ENCODE measurements at places on chromosomes 5 and 9.

DNA sequence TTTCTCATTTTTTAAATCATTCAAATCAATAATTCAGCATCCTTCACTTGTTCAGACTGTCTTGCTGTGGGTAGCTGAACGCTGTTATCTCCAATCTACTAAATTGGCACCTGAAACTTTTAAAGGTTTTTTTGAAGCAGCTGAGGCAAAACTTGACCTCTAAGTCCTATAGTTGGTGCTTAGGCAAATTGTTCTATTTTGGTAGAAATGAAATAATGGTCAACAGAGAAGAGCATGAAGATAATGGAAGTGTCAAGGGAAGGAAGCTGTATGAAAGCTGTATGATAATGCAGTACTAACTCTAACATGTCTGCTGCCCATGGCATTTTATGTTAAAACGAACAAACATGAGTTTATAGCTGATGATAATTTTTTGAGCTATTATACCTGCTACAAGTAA, 138.0 kb downstream of the GDNF start:
- DNase-seq, result no peak

DNA sequence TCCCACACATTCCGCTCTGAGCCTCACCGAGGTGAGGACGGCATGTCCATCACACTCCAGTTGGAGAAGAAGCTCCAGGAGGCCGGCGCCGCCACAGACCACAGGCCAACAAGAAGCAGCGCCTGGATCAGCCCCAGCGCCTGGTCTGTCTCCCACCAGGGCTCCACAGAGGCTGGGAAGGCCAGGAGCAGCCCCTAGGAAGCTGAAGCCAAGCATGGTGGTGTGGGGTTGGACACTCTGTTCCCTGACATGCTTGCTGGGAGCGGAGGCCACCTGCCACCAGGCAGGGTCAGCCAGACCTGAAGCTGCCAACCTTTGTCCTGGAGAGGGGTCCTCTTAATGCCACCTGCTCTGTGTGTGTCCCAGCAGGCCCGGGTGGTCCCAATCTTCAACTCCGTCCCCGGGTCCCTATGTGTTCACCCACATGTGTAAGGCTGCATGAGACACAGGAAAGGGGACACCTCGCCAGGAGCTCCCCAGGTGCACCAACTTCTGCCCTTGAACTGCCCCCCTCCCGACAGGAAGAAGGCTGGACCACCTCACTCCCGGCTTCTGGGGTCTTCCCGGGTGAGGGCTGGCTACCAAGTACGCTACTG, 140.1 kb upstream of the PPP1R26 start:
- DNase-seq, result no peak

GRCh38 chr9:120713257-120714087, 798 bp downstream of the MEGF9 start:
- DNase-seq, result peak; percentile 53

DNA sequence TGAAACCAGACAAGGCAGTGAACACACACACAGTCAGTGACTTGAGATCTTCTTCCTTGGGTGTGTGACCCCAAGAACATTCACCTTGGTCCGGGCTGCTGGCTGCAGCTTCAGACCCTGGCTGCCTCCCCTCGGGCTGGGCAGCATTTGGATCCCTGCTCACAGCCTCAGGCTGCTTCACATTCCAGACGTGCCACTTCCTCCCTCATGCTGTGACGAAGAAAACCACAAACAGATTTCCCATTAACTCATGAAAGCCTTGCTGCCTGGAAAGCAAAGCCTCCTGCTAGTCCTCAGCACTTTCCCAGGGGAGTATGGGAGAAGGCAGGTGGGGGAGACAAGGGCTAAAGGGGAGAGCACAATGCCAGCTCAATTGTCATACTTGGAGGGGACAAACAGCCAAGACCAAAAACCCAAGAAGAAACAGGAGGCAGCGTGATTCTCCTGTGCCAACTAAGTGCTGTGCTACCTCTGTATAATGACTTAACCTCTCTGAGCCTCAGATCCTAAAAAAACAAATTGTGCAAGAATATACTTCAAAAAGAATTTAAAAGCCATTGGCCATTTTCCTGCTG, 594.6 kb upstream of the BRINP1 start:
- DNase-seq, result peak; percentile 32

- DNase-seq, result no peak
These were observed 113.2 kb downstream of the SLC25A46 start for GRCh38 chr5:110852053-110852452.

GRCh38 chr5:142507531-142508372, 178.1 kb downstream of the FGF1 start:
- DNase-seq, result no peak

GRCh38 chr9:37038302-37038942, 4.4 kb upstream of the PAX5 start:
- DNase-seq, result no peak

DNA sequence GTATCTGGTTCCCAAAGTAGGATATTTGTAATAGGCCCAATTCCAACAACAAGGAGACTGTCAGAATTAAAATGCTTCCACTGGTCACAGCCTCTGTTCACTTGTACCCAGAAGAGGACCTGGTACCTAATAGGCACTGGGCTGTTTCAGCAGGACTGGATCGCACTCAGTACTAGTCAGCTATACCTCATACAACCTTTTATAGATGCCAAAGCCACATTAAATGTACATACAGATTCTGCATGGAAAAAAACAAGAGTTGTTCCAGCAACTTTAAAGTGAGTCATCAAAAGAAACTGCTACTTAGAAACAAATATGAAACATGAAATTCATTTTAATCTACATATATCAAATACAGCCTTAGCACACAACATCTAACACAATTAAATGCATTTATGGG, 87.5 kb downstream of the GPR21 start:
- no peak for DNase-seq

- no peak for DNase-seq
These were observed 29.0 kb upstream of the SSBP2 start for GRCh38 chr5:81779916-81780266.

DNA sequence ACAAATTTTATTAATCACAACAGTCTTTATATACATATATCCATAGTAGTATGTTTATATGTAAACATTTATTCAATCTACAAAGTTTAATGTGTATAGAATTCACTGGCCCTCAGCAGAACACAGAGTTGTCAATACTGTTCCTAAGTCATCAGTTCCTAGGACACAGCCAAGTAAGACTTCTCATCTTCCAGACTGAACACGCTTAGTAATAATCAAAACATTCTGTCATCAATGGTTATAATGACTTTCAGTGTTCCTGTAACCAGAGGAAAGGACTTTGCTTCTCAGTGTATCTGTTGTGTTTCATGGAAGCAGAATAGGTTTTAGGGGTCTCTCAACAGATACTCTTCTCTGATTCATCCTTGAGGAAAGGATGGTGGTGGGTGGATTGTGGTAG, 82.2 kb downstream of the SMIM23 start:
- no peak for DNase-seq

DNA sequence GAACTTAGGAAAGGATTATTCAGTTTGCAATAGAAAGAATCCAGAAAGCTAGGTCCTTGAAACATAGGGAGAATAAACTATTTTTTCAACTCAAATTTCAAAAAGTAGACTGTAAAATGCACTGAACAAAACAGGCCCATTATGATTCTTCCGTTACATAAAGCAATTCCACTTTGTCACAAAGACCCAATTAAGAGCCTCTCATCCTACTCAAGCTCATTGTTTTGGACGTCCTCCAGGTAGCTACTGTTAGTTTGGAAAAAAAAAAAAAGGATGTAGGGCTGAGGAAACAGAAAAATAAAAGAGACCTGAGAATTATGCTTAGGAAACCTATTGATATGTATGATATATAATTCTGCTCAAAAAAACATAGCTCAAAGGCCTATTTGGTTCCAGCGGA, 74.0 kb downstream of the DIRAS2 start:
- DNase-seq, result no peak

- no peak for DNase-seq
These were observed 6.8 kb upstream of the CLINT1 start for GRCh38 chr5:157865781-157866180.

DNA sequence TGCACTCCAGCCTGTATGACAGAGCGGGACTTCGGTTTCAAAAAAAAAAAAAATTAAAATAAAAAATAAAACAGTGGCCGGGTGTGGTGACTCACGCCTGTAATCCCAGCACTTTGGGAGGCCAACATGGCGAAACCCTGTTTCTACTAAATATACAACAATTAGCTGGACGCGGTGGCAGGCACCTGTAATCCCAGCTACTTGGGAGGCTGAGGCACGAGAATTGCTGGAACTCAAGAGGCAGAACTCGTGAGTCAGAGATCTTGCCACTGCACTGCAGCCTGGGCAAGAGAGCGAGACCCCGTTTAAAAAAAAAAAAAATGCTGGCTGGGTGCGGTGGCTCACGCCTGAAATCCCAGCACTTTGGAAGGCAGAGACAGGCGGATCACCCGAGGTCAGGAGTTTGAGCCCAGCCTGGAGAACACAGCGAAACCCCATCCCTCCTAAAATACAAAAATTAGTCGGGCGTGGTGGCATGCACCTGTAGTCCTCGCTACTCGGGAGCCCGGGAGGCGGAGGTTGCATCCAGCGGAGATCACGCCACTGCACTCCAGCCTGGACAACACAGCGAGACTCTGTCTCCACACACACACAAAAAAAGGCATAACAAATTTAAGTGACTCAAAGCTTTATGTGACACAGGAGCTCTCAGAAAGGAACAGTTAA, 1.5 kb upstream of the NPM1 start:
- DNase-seq, result no peak

DNA sequence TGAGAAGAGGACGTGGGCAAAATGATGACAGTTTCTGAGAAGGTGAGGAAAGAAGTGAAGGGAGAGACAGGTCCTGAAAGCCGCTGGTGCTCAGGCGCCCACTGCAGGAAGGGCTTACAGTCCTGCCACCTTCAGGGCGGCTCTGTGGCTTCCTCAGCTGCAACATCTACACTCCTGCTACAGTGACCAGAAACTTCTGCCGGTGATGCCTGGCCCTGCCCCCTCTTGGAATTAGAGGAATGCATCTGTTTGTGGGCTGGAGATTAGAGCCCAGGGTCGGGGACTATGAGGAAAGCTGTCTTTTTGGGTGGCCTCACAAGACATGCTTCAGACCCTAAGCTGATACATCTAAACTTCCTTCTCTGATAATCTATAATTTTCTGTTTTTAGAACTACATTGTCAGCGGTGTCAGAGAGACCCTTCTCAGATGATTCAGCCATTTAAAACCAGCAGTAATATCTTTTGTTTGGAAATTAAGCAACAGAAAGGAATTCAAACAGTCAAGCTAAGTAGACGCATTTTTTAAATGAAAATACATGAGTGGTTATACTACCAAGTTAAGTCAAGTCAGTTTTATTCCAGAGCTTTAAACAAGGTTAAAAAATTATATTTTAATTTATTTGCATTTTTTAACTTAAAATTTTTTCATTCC, 30.4 kb downstream of the PRDM6 start:
- DNase-seq, result peak; percentile 59

DNA sequence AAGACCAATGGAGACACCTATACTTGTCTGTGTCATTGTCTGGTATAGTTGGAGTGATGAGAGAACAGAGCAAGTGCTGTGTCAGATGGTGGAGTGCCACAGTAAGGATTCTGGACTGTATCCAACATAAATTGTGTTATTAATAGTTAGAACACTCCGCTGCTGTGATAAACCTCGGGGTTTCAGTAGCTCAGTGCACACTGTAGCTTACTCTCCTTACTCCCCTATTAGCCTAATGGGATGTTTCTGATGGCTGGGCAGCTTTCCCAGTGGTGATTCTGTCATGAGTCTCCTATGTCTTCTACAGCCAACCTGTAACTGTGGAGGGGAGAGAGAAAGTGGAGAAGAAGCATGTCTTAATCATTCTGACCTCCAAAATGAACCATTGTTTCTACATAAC, 127.6 kb upstream of the PTCH1 start:
- no peak for DNase-seq

DNA sequence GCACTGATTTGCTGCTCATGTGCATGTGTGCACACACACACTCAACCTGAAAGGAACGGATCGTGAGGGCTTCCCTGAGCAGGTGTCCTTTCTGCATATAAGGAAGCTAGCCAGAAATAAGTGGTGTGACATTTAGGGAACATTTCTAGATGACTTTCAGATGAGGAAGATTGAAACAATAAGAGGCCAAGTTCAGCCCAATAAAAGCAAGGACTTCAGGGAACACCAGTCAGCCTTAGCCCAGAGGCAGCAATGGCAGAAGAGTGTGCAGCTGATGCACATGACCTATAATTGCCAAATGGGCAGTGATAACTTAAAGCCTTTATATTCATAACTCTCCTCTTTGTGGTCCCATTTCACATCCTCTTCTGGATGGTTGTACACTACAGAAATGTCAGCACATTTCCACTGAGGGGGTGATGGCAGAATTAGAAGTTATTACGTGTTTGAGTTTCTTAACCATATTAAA, 255.5 kb downstream of the TRIM32 start:
- DNase-seq, result no peak

GRCh38 chr9:133543772-133544467, 9.4 kb downstream of the ADAMTSL2 start:
- DNase-seq, result no peak

DNA sequence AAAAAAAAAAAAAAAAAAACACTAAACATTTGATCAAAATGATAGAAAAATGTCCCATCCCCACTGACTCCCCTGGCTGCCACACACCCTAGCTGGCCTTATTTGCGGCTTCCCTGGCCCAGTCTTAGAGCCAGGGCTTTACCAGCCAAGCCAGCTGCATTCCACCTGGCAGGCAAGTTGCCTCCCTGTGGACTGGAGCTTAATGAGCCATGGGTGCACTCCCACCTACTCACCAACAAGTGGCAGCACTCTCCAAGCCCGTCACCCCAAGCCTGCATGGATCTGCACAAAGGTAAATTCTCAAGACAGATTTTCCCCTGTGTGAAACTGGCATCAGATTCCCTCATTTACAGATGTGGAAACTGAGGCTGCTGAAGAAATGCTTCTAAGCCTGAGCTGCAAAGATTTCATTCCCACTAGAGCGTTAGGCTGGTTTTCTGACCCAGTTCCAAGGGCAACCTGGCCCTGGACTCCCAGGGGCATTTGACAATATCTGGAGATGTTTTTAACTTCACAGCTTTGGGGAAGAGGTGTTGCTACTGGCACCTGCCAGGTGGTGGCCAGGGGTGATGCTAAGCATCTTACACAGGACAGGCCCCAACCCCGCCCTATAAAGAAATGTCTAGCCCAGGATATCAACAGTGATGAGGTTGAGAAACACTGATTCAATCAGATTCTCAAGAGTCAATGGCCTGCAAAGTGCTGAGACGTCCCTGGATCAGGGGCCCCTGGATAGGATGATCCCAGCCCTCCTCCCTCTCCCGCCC, 21.9 kb upstream of the VDAC1 start:
- no peak for DNase-seq

GRCh38 chr9:22041344-22041743, 32.2 kb upstream of the CDKN2B start:
- no peak for DNase-seq

DNA sequence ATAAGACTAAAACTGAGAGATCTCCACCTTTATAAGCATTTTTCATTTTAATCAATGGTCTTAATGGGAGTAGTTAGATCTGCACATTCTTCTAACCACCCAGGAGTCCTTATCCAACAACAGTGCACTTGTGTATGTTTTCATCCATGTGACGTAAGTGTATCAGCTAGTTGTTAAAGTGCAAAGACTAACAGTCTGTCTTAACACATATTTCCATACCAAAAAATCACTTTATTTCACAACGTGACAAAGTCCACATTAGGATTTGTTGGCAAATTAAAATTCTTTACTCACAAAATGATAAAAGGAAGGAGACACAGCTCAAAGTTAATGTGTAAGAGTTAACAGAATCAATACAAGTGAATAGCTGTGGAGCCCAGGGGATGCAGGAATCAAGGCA, 1.9 kb upstream of the SMC2 start:
- no peak for DNase-seq

GRCh38 chr5:119131530-119132304, 60.8 kb downstream of the DMXL1 start:
- DNase-seq, result no peak

GRCh38 chr5:127705120-127705892, 2.1 kb downstream of the CCDC192 start:
- no peak for DNase-seq

Measured in mesothelial cell of epicardium (in vitro differentiated cells).